NCI-H446 (cell line): ENCODE measurements at places on chromosomes 5 and 9.
A peak's percentile ranks its signal among the peaks of the same experiment; 100 is the strongest.

GRCh38 chr5:150158170-150158949 lies 2.7 kb upstream of the PDGFRB start:
- DNase-seq: no peak

GRCh38 chr5:22560147-22560546 lies 293.0 kb downstream of the CDH12 start:
- no peak for DNase-seq

DNA sequence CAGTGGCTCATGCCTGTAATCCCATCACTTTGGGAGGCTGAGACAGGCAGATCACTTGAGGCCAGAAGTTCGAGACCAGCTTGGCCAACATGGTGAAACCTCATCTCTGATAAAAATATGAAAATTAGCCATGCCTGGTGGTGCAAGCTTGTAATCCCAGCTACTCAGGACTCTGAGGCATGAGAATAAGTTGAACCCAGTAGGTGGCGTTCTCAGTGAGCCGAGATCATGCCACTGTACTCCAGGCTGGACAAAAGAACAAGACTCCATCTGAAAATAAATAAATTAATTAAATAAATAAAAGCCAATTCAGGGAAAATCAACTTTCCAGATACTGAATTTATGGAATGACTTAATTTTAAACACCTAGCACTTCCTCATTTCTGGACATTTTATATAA lies 1722.1 kb downstream of the MAT2B start:
- DNase-seq: peak; percentile 5

GRCh38 chr5:1105350-1106265 lies 6.3 kb downstream of the SLC12A7 start:
- no peak for DNase-seq

GRCh38 chr5:82351754-82352145 lies 73.6 kb upstream of the RPS23 start:
- DNase-seq: peak; percentile 75

DNA sequence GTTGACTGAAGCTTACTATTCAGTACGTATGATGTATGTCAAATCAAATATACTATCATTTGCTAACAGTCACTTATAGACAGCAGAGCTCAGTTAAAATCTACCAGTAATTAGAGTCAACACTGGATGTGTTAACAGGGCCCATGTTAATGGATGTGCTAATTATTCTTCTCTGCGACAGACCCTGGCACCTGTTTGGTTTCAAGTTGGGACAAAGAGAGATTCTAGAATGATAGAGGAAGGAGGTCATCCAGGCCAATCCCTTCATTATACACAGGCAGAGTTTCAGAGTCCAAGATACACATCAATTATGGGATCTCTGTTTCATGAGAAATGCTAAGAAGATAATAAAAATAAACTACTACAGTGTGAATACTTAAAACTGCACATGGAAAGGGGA lies 615.0 kb downstream of the ZNF608 start:
- no peak for DNase-seq

- DNase-seq: no peak
Measured at GRCh38 chr5:172556262-172556661, 84.8 kb upstream of the NEURL1B start.

- DNase-seq: peak; percentile 59
Measured at GRCh38 chr5:43729846-43730478, 127.0 kb downstream of the NNT start.

GRCh38 chr9:79143211-79143610 lies 428.6 kb upstream of the TLE4 start:
- no peak for DNase-seq

GRCh38 chr9:114592356-114592755 lies 4.8 kb downstream of the ATP6V1G1 start:
- no peak for DNase-seq

DNA sequence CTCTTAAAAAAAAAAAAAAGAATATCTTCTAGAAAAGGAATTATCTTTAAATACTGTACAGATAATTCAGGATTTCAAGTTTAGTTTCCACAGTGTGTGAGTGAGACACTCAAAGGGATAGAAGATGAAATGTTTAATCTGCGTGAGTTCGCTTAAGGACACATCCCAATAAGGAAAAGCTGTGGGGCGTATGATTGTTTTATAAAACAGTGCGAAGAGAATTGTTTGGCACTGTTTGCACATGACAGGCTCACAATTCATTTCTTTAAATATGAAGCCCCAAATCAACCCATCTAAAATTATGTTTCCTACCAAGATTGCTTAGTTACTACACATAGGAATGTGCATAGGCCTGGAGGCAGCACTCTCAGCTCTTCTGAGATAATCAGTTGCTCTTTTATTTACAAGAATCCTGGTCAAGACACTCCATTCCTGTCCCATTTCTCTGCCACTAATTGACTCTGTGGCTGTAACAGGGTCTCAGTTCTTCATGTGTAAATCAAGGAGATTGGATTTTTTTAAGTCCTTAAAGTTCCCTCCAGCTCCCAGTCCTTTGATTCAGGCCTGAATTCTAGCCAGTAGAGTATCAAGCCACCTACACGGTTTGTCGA lies 60.1 kb downstream of the BHMT start:
- DNase-seq: no peak

GRCh38 chr9:138049779-138050471 lies 172.3 kb downstream of the CACNA1B start:
- DNase-seq: no peak

GRCh38 chr9:75033791-75034473 lies 5.8 kb upstream of the CARNMT1 start:
- DNase-seq: no peak

DNA sequence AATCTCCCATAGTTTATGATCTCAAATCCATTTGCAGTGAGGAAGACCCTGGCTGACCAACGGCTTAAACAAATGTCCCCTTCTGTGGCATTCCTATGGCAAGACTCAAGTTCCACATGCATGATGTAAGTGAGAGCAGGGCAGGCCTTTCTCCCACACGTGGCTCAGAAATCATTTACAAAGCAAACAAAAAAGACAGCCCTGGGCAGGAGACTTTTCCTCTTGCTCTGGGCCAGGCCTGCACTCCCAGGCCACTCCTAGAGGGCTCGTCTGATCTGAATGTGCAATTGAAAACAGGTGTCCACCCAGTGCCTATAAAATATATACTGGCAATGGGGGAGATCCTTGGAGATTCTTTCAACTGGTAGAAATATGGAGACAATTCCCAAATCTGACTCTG lies 123.1 kb downstream of the DMRT2 start:
- DNase-seq: no peak

GRCh38 chr9:109498195-109499092 lies at the start of gene PTPN3:
Gene PTPN3, minus strand, starts transcription at chr9:109498307. Its CDS starts 34,873 bp downstream, at chr9:109463434.
- DNase-seq: peak; percentile 9

GRCh38 chr9:89364666-89365531 lies 46.6 kb downstream of the SECISBP2 start:
- no peak for DNase-seq

- no peak for DNase-seq
Measured at GRCh38 chr5:13412040-13412595, 532.4 kb downstream of the DNAH5 start.

DNA sequence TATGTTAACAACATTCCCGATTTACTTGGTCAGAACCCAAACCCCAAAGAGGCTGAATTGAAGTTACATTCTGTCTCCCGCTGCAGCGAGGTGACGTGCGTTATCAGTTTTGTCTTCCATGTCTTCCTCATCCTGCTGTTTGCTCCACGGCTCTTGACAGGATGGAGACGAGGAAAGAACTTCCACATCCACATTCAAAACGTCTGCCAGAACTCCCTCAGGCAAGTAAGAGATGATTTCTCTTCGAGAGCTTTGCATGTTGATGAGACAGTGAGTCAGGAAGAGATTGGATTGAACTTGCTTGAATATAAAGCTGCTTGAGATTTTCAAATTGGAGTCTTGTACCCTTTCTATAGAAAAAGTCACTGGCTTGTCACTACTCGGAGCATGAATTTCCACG lies 242.6 kb downstream of the AUH start:
- no peak for DNase-seq

DNA sequence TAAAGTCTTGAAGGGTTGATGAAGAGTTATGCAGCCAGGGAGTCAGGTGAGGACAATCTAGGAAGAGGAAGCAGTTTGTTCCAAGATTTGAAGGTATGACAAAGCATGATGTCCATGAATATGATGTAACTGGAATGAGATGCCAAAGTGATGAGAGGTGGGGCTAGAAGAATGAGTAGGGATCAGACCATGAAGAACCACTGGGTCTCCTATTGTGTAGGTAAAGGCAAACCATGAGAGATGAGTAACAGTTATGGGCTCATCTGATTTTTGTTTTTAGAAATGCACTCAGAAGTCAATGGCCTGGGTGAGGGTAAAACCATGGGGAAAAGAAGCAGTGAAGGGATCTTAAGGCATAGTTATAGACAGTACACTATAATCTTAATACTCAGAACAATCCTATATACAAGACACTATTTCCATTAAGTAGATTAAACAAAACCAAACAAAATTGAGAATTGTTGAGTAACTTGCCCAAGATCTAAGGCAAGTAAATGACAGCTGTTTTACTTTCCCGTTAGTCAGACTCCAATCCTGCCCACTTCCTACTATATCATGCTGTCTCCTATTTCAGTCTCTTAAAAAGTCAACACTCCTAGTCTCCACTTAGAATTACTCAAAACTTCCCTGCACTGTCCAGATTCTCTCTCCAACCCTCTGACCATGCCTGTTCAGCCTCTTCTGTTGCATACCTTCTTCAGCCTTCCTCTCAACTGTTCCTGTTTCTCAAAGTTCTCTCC lies 393.8 kb upstream of the MEF2C start:
- no peak for DNase-seq

GRCh38 chr5:132464156-132464939 lies 26.2 kb downstream of the IRF1 start:
- peak; percentile 73 for DNase-seq

GRCh38 chr9:16597136-16597535 lies 273.3 kb downstream of the BNC2 start:
- DNase-seq: no peak

- no peak for DNase-seq
Measured at GRCh38 chr5:105392122-105392709, 1829.6 kb upstream of the NUDT12 start.

GRCh38 chr9:72454871-72455491 lies 66.4 kb upstream of the TMC1 start:
- no peak for DNase-seq

- no peak for DNase-seq
Measured at GRCh38 chr5:58453306-58453705, 6.6 kb downstream of the PLK2 start.

DNA sequence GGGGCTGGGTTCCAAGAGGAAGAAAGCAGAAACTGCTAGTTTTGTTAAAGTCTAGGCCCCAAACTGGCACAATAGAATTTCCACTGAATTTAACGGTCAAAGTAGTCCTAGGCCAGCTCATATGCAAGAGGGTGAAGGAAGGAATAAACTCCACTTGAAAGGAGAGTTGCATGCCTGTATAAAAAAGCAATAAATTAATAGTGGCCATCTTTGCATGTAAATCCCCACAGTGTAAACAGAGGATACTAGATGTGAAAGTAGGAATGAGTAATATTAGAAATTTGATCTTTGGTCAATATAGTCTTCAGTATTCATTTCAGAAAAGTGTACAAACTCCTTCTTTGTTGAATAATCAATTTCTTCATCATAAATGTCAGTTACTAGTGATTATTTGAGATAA lies 403.1 kb downstream of the TMEM232 start:
- DNase-seq: no peak

DNA sequence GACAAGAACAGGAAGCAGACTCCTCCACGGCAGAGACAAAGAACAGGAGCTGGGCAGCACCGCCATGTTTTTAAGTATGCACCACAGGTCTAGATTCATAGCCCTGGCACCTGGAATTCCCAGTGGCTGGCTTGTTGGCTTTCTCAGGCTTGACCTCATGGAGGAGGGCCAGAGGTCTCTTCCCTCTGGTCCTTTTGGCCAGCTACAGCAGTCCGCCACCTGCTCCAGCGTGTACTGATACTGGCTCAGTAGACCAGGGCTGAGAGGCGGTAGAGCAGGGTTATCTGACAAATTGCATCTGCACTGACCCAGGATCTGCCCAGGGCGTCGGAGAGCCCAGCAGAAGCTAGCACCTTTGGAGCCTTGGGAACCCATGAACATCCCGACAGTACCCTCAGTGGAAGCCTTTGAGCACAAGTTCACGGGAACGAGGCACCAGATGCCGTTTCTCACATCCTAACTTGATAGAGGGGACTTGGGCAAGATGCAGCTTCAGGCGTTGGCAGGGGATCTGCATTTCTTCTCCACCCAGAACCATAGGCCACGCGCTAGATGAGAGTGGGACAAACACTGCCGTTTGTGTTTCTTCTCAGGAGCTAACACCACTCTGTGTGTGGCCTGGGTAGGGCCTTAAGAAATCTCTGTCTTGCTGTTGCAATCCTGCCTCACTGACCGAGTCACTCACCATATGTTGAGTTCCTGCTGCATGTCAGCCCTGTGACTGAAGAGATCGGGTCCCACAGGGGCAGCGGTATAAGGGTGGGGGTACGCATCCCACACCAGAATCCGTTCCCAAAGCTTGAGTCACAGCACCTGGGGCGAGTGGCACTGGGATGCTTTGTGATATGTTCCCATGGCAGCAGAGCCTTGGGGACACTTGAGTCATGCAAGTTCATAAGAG lies 90.3 kb upstream of the OTULINL start:
- DNase-seq: no peak
